Progenitor cell of endocrine pancreas (in vitro differentiated cells): ENCODE measurements at places on chromosomes 4 and X.

- no peak for DNase-seq
Measured at GRCh38 chrX:32269866-32270265, 941.5 kb downstream of the DMD start.

DNA sequence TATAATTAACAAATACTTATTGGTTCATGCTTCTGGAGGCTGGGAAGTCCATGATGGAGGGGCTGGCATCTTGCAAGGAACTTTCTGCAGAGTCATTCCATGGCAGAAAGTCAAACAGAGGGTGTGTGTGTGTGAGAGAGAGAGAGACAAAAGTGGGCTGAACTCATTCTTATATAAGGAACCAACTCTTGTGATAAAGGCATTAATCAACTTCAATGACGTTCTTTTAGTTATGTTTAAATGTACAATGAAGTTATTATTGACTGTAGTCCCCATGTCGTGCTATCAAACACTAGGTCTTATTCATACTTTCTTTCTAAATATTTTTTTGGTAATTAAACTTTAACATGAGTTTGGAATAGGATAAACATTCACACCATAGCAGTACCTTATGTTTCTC is 1408.8 kb downstream of the STIM2 start:
- DNase-seq = no peak

DNA sequence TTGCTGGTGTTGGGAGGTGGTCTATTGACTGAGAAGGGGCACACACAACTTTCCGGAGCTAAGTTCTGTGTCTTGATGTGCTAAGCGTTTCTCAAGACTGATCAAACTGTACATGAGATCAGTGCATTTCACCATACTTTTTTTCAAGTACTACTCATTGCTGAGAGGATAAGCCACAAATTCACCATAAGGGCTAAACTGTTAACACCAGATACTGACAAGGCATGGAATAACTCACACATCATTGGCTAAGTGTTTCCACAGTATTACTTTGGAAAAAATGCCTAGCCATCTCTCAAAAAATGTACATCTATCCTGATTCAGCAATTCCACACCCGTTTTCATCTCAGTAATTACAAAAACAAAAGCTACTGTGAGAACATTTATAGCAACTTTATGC is 13.0 kb downstream of the RBMX start:
- DNase-seq = no peak

DNA sequence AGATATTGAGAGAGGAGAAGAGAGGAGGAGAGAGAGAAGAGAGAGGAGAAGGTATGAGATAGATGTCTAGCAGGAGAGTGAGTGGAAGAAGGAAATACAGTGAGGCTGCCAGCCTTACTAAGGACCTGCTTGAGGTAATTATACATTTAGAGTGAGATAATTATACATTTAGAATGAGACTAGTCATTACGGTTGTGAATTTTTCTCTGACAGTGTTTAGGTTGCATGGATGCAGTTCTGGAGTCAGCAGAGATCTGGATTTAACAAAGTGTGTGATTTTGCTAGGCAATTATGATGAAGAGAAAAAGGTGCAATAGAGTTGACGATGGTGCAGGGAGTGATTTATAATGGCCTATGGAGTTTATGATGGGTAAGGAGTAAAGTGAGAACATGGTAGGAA is 187.1 kb upstream of the ARX start:
- no peak for DNase-seq

- DNase-seq = peak; percentile 45
Measured at GRCh38 chr4:42568610-42569207, 88.2 kb downstream of the ATP8A1 start.

DNA sequence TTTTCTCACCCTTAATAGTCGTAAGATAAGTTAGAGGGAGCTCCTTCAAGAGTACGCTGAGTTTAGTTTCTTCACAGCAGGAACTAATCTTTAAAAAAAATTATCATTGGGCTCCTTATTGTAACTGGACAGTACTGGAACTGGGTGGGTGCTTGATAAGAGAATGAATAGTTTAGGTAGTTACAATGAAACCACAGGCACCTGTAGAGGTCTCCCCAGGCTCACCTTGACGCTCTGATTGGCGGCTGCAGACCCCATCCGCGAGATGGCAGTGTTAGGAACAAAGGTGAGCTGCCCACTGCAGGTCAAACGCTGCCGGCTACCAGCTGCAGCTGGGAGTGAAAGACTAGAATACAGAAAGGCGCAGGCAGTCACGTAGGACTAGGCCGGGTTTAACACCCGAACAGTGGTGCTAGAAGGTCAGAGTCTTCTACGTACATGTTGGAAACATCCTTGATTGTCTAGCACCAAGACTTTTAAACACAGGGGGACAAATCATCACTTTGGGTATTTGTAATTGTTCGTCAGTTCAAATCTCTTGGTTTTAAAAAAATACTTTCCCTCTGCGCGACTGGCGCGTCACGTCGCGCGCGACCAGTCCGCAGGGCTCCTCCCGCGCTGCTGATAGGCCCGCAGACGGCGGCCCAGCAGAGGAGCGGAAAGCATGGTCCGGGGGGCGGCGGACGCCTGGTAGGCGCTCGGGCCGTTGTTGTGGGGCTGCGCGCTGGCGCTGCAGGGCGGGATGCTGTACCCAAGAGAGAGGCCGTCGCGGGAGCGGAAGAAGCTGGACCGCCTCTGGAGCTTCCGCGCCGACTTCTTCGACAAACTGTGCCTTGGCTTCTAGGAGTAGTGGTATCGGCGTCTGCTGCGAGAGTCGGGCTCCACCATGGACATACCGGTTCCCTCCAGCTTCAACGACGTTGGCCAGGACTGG is 45.6 kb downstream of the SMARCA5 start:
- peak; percentile 42 for DNase-seq

DNA sequence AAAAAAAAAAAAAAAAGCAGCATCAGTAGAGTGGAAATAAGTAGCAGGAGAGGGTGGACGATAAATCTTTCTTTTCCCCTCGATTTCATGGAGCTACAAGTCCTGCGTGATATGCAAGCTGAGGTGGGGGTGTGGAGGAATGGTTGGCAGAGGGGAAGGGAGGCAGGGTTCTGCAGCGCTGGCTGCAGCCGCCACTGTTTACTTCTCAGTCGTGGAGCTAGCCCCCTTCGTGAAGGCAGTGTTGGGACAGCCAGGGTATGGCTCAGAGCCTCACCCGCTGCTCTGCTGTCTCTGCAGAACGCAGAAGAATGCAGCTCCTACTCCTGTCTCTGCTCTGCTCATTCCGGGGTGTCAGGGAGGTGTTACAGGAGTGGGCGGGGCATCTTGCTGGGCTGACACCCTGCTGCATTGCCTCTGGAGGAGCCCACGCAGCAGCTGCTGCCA is 140.6 kb downstream of the GPM6A start:
- no peak for DNase-seq

- DNase-seq = no peak
Measured at GRCh38 chrX:8048466-8048865, 121.3 kb upstream of the PNPLA4 start.

- peak; percentile 32 for DNase-seq
Measured at GRCh38 chrX:135974279-135974856, 580 bp upstream of the MMGT1 start.

DNA sequence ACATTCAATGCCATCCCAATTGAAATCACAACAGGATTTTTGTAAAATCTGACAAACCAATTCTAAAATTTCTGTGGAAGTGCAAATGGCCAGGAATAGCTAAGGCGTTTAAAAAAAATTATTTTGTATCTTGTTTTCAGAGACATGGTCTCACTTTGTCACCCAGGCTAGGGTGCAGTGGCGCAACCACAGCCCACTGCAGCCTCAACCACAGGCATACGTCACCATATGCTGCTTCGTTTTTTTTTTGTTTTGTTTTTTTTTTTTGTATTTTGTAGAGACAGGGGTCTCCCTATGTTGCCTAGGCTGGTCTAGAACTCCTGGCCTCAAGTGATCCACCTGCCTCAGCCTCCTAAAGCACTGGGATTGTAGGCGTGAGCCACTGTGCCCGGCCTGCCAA is 24.5 kb downstream of the ZNF41 start:
- no peak for DNase-seq

GRCh38 chr4:159363361-159363760 is 260.5 kb downstream of the RAPGEF2 start:
- DNase-seq = no peak

GRCh38 chr4:127965803-127966175 is 583 bp downstream of the ABHD18 start:
- DNase-seq = peak; percentile 63

DNA sequence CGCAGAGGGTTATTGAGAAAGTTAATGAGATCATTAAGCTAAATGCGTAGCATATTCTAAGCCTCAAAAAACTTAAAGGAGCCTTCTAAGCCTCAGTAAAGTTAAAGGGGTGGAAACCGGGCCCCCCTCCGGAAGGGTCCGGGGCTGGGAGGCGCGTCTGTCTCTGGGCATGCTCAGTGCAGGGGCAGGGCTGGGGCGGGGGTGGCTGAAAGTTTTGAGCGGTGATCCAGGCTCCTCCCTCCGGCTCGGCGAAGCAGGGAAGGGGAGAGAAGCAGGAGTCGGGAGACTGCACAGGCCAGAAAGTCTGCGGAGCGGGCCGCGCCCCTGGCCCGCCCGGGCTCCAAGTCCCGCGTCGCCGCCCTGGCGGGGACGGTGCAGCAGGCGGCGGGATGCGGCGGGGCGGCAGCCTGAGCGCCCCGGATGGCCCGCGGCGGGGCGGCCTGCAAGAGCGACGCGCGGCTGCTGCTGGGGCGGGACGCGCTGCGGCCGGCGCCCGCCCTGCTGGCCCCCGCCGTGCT is at the start of gene EVC:
TSS of gene EVC (plus strand) at position 241 of the 518 bp plus-strand sequence. CDS start at position 421, 180 bp downstream.
- DNase-seq = peak; percentile 63

DNA sequence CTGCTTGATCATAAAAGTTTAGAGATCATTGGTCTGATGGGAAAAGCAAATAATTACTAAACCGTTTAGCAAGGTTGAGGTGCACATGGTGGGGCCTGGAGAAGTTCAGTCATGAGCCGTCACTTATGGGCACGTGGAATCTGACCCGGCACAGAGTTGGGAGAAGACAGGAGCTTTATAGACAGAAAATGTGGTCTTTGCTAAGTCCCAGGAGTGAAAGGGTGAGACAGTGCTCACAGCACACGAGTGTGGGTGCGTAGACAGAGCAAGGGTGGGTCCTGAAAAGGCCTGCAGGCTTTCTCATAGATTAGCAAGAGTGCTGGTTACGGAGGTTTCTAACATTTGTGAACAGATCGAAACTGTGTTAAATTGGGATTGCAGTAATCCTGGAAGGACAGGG is 43.8 kb downstream of the HTT start:
- no peak for DNase-seq

- DNase-seq = no peak
Measured at GRCh38 chr4:26566133-26566532, 17.8 kb upstream of the TBC1D19 start.

- DNase-seq = no peak
Measured at GRCh38 chr4:39525822-39526690, 1.2 kb downstream of the UGDH start.

DNA sequence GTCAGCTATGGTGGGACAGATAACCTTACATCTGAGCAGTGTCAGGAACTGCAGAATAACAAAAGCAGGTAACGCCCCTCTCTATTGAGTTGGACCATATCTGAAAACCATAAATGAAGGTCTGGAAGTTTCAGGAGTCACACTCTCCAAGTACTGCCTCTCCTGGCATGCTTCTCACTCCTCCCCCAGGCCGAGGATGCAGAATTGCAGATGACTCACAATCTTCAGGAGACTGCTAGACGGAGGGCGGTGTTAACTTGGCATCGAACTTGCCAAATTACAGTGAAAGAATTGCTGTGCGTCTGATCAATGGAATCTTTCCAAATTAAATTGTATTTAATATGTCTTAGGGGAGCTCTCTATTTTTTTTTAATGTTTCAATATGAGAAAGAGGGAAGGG is 67.1 kb upstream of the TRIM2 start:
- no peak for DNase-seq

- DNase-seq = no peak
Measured at GRCh38 chr4:105572296-105572695, 19.9 kb downstream of the ARHGEF38 start.

- DNase-seq = no peak
Measured at GRCh38 chrX:121407627-121408026, 360.2 kb downstream of the GLUD2 start.

DNA sequence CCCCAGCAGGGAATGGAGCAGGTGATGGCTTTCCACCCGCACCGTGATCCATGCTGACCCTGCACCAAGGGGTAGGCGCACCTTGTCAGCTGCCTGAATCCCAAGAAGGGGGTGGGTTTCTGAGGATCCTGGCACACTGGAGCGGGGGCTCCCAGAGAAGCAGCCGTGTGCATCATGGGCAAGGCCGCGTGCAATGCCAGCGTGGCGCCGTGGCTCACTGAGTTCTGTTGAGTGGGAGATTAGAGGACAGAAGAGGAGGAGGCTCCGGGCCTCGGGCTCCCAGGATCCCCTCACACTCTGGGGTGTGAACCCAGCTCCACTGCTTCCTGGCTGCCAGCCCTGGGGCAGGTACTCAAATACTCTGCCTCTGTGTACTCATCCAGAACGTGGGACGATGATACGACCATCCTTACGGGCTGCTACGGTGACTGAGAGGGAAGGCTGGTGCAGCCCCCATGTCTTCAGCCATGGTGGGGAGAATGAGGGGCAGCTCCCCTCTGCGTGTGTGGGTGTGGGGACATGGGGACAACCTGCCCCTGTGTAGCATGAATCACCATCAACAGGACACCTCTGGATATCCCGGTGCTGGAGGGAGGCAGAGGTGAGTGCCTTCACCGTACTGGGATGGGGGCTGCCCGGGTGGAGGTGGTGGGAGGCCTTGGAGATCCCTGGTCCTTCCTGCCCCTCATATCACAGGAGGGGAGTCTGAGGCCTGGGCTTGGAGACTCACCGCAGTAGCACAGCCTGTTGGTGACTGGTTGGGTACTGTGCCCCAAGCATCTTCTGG is 52.6 kb downstream of the CPZ start:
- DNase-seq = no peak

DNA sequence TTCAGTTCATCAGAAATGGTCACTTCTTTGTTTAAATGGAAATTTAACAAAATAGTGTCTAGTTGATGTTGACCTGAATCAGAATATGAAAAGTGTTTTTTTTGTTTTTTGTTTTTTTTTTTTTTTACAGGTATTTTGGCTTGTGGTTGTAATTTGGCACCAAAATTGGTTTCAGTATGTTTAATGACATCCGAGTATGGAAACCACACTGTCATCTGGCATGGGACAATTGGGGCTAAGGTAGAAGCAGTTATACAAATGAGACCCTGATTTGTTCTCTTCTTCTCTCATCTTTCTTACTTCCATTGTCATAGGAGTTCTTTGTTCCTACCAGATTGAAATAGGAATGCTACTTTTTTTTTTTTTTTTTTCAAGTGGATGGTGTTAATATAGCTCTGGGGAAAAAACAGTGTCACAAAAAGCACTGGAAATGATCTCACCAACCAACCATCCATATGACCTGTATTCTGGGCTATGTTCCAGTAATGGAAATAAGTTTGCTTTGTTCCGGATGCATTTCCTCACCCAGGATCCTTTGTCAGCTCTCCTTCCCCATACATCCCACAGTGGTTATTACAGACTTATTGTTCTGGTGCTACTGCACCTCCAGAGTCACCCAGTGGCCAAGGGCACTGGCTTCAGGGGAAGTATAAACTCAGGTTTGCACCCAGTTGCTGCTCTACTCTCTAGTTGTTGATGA is 95.8 kb downstream of the ATXN3L start:
- no peak for DNase-seq
